K562 (cell line): ENCODE measurements at places on chromosomes 1 and 21.

DNA sequence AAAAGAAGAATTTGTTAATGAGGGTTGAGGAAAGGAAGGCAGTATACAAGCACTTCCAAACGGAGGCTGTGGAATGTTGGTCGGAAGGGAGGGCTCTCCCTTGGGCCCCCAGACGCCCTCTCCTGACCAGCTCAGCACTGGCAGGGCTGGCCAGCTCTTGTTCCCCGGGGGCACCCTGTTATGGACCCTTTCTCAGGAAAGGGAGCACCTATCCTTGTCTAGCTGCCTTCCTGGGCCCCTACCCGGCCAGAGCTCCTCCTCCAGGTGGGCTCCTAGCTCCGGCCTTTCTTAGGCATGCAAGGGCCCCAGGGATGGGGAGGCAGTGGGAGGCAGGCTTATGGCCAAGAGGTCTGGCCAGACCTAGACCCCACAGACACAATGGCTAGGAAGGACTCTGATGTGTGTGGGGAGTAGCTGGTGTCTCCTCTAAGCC lies 926 bp downstream of the BLACAT1 start:
- H3K4me3 ChIP-seq, result no peak overlapping the region
- H3K4me1 ChIP-seq, result peaks cover 29% of the 10 kb centered on the region
- no peak for DNase-seq
- no peak overlapping the region for H3K27ac ChIP-seq
- peaks cover 30% of the 10 kb centered on the region for H3K27me3 ChIP-seq

DNA sequence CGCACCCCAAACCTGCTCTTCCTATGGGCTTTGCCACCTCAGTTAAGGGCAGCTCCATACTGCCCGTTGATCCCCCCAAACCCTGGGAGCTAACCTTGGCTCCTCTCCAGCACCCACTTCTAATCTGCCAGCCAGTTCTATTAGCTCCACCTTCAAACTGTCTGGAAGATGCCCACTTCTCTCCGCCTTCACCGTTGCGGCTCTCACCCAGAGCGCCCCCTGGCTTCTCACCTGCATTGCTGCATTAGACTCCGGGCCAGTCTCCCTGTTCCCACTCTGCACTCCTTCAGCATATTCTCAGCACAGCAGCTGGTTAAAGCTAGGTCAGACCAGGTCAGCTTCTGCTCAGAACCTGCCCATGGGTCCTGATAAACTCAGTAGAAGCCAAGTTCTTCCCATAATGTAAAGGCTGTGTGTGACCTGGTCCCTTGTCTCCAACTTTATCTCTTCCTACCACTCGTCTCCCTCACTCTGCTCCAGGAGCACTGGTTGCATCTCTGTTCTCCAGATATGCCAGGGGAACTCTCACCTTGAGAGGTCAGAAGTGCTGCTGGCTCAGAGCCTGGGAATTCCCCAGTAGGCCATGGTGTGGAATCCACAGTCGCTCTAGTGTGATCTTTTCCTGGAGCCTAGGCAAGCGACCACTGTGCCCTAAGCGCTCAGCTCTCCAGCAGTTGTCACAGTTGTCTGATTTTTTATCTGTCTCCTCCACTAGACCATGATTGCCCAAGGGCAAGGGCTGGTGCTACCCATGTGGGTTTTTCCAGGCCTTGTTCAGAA lies 150.3 kb downstream of the HMGB4 start:
- DNase-seq, result peak; percentile 43
- no peak overlapping the region for H3K4me3 ChIP-seq
- H3K27ac ChIP-seq, result no peak overlapping the region
- H3K36me3 ChIP-seq, result no peaks in the 10 kb centered on the region
- no peaks in the 10 kb centered on the region for H3K4me1 ChIP-seq

GRCh38 chr1:220616836-220617235 lies 73.3 kb upstream of the C1orf115 start:
- H3K4me3 ChIP-seq, result no peak overlapping the region
- no peaks in the 10 kb centered on the region for H3K4me1 ChIP-seq
- H3K27ac ChIP-seq, result no peak overlapping the region

DNA sequence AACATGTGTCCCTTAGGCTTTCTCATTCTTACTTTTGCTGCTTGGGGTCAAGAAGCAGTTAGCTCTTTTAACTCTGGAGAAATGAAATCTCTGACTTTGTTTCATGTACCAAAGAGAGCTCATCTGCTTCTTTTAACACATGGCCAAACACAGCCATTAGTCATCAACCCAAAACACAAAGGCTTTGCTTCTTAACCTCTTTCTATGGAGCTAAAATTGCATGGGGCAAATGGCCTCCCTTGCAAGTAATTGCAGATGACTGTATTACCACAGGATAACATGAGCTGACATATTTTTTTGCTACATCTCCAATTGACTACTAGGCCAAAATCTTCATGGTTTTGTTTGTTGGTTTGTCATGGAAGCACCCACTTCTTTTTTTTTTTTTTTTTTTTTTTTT lies 300.9 kb downstream of the BRINP3 start:
- DNase-seq, result no peak
- H3K27me3 ChIP-seq, result no peaks in the 10 kb centered on the region
- no peaks in the 10 kb centered on the region for H3K36me3 ChIP-seq
- H3K4me1 ChIP-seq, result no peaks in the 10 kb centered on the region

DNA sequence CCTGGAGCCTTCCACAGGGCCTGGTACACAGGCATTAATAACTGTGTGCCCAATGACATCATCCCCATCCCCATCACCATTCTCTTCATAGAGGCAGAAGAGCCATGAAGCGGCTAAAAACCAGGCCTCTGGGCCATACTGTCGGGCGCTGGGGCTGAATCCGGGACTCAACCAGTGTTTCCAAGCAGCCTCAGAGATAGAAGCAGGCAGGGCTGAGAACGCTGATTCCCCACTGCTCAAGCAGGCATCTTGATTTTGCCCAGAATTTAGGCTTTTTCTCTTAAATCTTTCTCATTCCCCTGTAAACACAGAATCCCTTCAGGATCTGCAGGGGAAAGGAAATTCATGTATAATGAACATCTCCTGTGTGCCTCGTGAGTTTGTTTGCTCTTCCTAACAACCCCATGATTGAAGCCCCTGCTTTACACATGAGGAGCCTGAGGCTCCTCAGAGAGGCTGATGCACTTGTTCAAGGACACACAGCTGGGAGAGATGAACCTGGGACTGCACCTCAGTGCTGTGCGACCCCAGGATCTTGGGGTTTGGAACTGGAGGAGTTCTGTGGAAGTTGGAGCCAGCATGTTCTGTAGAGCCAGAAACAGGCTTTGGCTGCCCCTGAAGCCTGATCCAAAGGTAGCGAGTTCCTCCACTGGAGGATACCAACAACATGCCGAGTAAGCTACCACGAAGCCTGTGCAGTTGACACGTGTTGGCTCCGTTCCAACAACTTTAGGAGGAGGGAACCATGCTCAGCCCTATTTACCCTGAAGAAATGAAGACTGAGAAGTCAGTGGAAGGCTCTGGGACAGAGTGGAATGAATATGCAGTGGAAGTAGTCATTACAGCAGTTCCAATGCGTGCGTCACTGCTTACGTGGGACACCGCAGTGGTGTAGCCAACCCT lies 55.5 kb downstream of the EDN2 start:
- peak; percentile 17 for DNase-seq
- H3K4me3 ChIP-seq, result no peak overlapping the region
- no peak overlapping the region for H3K27ac ChIP-seq
- peaks cover 7% of the 10 kb centered on the region; the same call in 1 of the 3 replicates for H3K4me1 ChIP-seq
- H3K36me3 ChIP-seq, result no peaks in the 10 kb centered on the region
